ENCODE measurements at places on chromosomes 16 and 17.

- DNase-seq = peak; percentile 59
These were observed 152.5 kb downstream of the XYLT1 start for GRCh38 chr16:17318238-17318637.

DNA sequence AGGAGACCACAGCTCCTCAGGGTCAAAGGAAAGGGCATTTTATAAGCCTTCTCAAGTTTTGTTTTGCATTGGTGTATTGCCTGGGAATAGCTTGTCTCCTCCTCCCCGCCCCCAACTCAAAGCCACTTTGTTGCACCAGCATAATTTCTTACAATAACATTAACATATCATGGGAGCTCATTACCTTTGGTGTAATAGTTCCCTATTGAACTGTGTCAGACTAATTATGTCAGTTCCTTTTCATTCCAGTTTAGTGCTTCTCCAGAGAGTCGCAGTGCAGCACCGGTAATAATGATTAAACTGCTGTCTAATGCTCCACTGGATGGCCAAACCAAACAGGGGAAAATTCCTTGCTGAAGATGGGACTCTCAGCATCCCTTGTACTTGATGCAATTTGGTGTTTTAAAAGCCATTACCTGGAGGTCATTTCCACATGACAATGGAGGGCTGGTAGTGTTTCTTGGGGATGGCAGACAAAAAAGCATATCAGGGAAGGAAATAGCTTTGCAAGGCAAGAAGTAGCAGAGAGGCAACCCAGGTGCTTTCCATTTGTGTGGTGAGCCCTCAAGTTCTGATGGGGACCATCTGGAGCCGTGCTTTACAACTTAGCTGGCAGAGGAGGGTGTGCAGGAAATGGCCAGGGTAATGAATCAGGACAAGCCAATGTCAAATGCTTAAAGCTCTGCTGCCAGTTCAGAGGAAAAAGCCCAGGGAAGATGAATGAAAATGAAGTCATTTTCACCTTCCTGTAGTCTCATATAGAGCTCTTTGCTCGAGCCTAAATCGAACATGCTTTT, 91.5 kb upstream of the NLRP1 start:
- no peak for DNase-seq

- no peak for DNase-seq
These were observed 28.8 kb upstream of the XYLT2 start for GRCh38 chr17:50317121-50317520.

- DNase-seq = peak; percentile 96
These were observed 12.8 kb downstream of the EVPL start for GRCh38 chr17:76014100-76014924.

GRCh38 chr17:42659079-42659931, at the start of gene TUBG2:
TUBG2 (plus strand) TSS chr17:42659284; CDS start chr17:42659504, 220 bp downstream.
- DNase-seq = peak; percentile 96

GRCh38 chr16:67158637-67159600, 790 bp downstream of the TRADD start:
- peak; percentile 62 for DNase-seq

DNA sequence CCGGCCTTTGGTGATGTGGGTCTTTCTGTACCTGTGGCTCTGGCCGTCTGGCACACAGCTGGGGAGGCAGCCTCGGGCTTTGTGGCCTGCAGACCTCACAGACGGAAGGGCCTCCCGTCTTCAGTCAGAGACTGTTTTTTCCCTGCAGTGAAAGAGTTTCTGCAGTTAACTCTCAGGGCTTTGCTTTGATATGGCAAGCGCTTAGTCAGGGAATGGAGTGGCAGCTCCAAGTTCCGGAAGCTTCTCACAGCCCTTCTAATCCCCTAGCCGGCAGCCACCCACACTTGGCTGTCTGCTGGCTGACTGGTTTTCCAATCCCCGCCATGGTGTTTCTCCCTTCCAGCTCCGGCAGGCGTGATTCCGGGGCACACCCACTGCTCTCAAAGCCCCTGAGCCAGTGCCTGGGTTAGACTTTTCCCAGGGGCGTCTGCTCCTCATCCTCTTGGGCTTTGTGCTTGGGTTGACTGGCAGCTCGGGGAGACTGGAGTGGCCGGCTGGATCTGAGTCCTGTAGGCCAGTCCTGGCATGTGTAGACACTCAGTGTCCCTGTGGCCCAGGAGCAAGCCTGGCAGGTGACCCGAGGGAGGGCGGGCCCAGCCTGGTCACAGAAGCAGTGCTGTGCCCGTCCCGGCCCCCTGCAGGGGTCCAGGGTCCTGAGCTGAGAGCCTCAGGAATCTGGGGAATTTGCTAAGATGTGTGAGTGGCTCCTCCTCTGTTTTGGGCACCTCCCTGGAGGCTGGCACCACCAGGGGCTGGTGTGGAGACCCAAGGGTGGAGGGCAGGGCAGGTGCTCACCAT, 29.9 kb downstream of the BAIAP2 start:
- DNase-seq = no peak

DNA sequence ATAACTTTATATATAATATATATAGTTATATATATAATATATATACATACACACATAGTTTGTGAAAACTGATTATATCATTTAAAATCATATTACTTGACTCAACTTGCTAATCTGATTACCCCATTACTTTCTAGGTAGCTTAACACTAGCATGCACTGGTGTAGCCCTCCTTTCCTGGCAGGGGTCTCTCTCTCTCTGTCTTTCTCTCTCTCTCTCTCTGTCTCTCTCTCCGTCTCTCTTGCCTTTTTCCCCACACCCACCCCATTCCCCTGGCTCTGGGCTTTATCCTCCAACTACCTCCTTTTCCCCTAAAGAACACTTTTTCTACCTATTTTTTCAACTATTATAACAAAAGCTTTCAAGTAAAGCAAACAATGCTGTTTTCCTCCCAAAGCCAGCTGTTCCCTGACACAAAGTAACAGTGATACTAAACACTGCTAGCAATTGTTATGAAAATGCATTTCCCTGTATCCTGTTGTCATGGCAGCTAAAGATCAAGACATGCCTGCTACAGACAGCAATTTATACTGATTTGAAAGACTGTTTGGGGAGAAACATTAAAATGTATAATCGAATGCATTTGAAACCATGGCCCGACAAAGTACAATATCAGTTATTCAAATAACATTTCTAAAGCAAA, 89.4 kb downstream of the CHD9NB start:
- peak; percentile 51 for DNase-seq

DNA sequence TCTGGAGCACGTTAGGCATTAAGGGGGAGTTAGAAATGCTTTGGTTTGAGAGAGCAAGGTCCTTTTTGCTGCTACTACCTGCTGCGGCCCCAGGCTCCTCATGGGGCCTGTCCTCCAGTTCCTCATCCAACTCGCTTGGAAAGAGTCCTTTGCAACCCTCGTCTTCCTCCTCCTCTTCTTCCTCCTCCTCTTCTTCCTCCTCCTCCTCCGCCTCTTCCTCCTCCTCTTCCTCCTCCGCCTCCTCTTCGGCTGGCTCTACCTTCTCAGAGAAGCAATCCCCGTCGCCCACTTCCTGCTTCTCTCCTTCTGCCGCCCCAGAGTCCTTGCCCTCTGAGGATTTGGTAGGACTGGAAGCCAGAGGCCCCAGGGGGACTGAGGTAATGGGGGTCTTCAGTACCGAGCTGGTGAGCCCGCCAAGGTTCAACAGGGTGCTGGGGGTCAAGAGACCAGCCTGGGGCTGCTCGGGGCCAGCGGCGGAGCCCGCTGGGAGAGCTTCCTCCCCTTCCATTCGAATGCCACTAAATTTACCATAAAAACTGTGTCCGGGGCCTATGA, 89.3 kb downstream of the ZFHX3 start:
- DNase-seq = no peak

DNA sequence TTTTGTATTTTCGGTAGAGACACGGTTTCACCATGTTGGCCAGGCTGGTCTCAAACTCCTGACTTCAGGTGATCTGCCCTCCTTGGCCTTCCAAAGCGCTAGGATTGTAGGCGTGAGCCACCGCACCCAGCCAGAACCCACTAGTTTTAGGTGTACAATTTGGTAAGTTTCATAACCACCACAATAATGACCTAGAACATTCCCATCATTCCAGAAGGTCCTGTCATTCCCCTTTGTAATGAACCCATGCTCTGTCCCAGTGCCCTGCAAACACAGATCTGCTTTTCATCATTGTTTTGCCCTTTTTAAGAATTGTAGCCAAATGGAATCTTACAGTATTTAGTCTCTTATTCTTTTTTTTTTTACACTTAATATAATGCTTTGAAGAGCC, 35.6 kb upstream of the IRF8 start:
- no peak for DNase-seq

DNA sequence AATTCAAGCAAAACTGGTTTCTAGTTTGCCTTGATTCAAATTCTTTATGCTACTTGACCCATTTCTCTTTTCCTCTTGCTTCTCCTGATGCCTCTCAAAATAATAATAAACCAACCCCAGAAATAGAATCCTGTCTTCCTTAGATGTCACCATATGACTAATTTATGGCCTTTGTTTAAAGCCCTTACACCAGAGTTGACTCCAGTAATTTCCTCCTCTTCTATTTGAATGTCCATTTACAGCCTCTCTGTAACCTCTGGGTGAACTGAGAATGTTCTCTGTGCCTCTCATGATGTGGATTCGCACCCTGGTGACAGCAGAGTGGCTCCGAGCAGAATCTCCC, 31.5 kb downstream of the ZFHX3 start:
- DNase-seq = no peak

- DNase-seq = no peak
These were observed 320 bp upstream of the KRTAP4-2 start for GRCh38 chr17:41178341-41178740.

GRCh38 chr17:63490329-63490728, 13.5 kb downstream of the ACE start:
- peak; percentile 34 for DNase-seq

DNA sequence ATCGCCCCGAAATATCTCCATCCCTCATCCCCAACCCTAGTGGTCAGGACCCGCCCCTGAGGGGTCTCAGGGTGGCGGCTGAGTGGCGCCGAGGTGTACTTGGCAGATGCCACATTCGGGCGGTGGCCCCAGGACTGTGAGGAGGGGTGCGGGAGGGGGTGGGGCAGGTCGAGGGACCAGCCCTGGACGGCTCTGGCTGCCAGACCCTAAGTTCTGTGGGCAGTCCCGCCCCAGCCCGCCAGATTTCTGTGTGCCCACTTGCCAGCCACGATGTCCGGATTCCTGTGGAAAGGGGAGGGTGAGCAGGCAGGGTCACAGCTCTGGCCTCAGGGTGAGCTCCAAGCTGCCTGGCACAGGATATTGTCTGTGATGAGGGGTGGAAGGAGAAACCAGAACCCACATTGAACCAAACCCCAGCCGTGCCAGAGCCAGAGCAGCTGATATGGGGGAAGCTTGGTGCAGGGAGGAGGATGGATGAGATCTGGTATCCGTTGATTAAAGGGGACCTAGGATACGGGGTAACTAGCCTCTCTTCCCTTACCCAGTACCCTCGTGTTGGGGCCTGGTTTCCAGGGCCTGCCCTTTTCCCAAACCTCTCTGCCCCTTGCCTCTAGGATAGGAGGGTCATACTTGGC, 1.1 kb upstream of the CHAD start:
- peak; percentile 31 for DNase-seq

- no peak for DNase-seq
These were observed 12.2 kb downstream of the MED13 start for GRCh38 chr17:62052765-62053338.

DNA sequence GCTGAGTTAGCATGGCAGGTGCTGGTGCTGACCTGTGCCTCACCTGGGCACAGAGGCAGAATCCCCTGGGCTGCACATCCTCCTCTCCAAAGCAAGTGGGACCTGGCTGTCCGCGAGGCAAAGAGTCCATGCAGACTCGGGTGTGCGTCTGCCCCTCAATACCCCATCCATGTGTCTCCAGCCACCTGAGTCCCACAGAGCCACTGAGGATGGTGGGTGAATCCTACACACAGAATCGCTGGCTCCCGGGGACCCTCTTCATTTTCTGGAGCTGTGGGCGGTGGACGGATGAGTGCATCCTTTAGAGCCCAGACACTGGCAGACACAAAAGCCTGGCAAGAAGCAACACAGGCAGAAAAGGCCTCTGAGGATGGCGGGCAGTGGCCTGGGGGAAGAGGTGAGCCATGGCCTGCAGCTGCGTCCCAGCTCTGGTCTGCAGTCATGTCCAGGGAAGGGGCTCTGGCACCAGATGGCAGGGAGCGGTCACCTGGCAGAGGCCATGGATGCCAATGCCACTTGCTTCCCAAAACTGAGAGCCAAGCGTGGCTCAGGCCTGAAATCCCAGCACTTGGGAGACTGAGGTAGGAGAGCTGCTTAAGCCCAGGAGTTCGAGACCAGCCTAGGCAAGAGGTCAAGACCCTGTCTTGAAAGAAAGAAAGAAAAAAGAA, 29.9 kb downstream of the AXIN1 start:
- no peak for DNase-seq

GRCh38 chr16:86142801-86143236, 243.9 kb downstream of the IRF8 start:
- no peak for DNase-seq

DNA sequence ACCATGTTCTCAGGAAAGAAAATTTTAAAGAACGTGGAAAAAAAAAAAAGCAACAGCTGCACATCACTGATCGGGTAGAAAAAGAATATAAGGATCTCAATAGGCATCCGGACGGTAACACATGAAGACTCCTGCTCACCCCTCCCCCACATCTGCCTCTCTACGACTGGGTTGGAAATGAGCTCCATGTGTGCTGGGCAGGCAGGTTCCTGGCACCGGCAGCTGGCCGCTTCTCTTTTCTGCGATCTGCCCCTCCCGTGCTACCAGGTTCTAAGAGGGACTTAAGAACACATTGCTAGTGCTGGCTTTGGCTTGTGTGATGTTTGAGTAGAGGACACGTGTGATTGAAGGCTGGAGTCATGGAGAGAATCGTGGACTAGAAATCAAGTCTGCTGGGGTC, 115.5 kb downstream of the AATF start:
- no peak for DNase-seq

DNA sequence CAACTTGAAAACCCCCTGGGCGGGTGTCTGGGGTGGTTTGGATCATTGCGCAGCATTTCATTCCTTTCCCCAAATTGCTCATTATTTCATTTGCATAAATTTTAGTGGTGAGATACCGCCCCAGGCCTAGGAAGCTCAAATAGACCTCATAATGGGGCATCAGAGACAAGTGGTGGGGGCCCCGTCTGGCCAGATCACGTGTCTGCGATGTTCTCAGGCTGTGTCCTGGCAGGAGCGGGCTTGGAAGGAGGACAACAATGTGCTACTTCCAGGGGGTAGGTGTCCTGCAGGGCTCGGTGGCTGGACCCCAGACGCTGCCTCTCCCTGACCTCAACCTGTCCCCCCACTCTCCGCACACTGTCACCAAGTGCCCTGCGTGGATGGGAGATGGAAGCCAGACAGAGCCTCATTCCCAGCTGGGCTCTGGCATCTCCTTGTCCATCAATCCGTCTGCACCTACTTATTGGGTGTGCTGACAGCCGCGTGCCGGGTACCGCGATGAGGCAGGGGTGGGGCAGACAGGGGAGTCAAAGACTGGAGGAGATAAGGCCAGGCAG, 116.9 kb downstream of the NTN1 start:
- DNase-seq = no peak

- no peak for DNase-seq
These were observed 61.2 kb downstream of the TMEM186 start for GRCh38 chr16:8736123-8736668.

DNA sequence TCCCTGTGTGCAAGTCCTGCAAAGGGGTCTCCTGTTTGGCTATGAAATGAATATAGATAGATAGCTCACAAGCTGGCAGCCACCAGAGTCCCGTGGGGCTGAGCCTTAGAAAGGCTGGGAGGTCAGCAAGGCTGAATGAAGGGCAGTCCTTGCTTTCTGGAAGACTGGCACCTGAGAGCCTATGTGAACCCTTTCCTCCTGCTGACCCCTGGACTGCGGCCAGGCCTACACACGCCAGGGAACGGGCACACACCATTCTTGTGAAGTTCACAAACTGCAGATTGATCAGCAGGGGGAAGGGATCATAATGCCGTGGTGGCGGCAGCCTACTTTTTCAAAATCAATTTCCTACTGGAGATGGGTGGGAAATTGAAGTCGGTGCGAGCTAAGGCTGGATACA, 985 bp upstream of the C17orf107 start:
- no peak for DNase-seq

- DNase-seq = peak; percentile 89
These were observed 14.5 kb upstream of the TMC7 start for GRCh38 chr16:18969050-18969854.
